Stimulated activated CD4-positive, alpha-beta T cell treated with anti-CD3 and anti-CD28 coated beads, Interleukin-1b, Interleukin-23, amount 100 ng/mL, for 1 hour (primary cell): ENCODE measurements at places on chromosomes 2 and 18.

GRCh38 chr2:176234940-176235339, 34.3 kb upstream of the MTX2 start:
- DNase-seq, result no peak

- no peak for DNase-seq
These were observed 125.2 kb downstream of the SH3BP4 start for GRCh38 chr2:235077046-235077445.

GRCh38 chr2:1840046-1840445, 95.7 kb upstream of the PXDN start:
- no peak for DNase-seq

DNA sequence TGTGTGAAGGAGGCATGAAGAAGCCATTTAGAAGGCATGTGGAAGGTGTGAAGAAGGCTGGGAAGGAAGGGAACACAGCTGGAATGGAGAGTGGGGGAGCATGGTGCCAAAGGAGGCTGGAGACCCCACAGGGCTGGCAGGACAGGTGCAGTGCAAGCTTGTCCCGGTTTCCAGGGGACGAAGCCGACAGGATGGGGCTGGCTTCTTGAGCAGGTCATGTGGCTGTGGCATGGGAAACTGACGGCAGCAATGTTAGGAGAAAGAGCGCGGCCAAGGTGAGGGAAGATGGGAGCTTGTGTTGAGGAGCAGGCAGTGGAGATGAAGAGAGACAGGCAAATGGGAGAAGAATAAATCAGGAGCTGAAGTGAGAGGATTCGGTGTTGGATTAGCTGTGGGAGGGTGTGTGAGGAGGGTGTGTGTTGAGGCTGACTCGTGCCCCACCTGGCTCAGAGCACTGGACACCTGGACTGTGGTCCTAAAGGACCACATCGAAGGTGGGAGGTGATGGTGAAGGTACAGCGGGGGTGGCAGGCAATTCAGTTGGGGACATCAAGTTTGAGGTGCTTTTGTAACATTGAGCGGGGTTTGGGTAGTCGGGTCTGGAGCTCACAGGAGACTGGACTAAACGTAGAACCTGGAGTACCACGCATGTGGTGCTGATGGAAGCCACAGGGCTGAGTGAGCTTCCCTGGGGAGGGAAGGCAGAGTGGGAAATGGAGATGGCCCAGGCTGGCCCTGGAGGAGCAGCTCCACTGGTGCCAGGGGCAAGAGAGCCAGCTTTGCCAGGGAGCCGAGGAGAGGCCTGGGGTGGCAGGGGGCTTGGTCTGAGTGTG, 165.6 kb upstream of the HDAC4 start:
- DNase-seq, result no peak

DNA sequence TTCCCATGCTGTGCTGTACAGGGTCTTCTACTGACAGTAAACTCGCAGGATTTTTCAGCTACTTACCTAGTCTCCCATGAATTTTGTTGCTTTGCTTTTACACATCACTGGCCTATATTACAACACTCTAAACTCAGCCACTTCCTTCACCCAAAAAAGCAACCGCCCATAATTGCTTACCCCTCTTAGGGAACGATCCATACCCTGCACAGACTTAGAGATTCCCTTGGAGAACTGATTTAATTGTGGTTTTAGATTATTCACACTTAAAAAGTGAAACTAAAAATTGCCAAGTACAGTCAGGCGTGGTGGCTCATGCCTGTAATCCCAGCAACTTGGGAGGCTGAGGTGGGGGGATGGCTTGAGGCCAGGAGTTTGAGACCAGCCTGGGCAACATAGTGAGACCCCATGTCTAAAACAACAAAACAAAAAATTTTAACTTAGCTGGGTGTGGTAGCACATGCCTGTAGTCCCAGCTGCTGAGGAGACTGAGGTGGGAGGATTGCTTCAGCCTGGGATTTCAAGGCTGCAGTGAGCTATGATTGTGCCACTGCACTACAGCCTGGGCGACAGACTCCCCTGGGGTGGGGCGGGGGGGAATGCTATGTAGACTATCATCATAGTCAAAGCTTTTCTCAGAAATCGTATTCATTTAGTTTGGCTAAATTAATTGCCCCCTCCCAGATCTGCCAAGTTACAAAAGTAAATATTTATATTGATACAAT, 19.3 kb downstream of the MRPL30 start:
- no peak for DNase-seq

DNA sequence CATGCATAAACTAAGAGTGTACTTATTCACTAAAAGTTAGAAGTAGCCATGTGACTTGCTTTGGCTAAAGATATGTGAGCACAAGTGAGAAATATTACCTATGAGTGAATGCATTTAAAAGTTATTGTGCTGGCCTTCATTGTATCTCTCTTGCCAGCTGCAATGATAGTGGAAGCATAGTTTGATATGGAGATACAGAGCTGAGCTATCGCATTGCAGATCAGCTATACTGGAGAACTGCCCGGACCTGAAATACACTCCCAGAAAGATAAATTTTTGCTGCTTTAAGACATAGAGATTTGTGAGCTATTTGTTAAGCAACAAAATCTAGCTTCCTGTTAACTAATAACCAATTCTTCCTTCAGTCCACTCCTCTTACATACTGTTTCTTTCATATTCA, 571.1 kb downstream of the CPS1 start:
- no peak for DNase-seq

- DNase-seq, result no peak
These were observed 17.9 kb downstream of the B3GNT7 start for GRCh38 chr2:231413456-231413855.

GRCh38 chr2:81194581-81194980, 890.0 kb upstream of the LRRTM1 start:
- no peak for DNase-seq
